DMS153 (cell line): ENCODE measurements at places on chromosomes 7 and 10.

- DNase-seq, result no peak
These were observed 78.7 kb downstream of the ARHGAP22 start for GRCh38 chr10:48526011-48526821.

GRCh38 chr10:110433740-110434139, 64.0 kb upstream of the DUSP5 start:
- DNase-seq, result no peak

DNA sequence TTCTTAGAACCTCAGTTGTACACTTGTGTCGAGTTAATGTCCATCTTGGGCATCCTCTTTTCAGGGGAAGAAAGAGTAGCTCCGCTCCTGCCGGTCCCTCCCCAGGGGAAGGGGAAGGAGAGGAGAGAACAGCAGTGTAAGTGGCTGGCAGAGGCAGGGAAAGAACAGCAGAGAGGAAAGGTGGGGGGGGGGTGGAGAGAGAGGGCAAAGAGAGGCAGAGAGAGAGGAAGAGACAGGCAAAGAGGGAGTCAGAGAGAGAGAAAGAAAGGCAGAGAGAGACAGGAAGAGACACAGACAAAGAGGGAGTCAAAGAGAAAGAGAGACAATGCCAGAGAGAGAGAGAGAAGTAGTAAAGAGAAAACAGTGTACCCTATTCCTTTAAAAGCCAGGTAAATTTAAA, 53.9 kb downstream of the MRPS24 start:
- no peak for DNase-seq

DNA sequence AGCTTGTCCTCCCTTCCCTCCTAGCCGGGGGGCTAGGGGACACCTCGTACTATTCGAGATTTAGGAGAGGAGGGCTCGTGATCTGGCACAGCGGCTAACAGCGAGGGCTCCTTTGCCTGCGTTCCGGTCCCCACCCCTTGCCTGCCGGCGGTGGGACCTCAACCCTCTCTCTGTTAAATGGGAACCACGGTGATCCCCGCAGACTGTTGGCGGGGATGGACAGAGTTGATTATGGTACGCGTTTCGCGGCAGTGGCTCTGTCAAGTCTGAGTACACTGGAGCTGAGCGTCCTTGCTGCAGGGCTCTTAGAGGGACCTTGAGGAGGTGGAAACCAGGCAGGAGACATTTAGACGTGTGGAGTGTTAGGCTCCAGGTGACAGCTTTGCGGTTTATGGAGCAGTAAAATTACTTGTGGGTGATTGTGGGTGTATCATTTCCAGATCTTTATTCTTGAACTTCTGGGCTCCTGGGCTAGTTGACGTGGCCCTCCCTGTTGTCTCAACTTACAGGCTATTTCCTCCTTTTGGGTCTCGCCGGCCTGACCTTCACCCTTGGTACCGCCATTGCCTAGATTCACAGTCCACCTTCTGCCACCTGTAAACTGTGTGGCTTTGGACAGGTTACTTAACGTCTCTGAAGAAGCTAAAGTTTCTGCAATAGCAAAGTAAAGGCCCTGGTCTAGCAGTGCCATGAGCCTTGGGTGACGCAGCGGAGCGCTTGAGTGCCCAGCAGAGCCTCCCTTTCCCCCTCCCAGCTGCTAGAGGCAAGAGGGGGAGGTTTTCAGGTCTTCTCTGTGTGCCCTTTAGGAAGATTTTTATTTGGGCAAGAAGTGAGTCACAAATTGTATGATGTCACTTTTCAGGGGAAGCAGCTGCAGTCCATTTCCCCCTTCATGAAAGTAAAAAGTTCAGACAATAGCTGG, 739 bp downstream of the CASP7 start:
- DNase-seq, result peak; percentile 22

GRCh38 chr7:38550836-38551235, 80.3 kb downstream of the AMPH start:
- no peak for DNase-seq

DNA sequence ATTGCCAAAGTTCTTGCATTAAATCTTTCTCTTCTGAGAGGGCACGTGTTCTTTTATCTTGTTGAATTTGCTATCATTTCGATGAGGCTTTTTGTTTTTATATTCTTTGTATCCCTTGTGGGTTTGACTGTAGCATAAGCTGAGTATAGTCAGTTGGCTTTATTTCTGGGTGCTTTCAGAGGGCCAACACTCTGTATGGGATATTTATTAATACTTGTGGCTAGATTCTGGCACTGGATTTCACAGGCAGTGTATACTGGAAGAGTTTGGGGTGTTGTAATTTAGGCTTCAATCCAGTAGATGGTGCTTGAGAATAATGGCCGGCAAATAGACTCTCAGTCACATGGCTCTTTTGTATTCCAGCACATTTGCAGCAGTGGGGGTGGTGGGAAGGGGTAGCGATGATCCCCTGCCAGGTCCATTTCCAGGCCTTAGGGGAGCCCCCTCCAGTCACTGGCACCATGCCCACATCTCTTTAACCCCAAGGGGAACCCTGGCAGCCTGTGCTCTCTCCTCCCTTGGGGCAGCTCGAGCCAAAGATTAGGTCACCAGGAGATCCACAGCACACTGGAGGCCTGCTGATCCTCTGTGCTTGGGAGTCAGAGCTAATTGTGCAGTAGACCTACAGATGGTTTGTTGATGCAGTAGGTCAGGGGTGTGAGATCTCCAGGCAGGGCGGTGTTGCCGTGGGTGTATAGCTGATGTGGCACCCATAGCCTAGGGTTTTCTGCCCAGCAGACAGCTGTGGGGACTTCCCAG, 81.8 kb downstream of the PTPN20 start:
- no peak for DNase-seq

DNA sequence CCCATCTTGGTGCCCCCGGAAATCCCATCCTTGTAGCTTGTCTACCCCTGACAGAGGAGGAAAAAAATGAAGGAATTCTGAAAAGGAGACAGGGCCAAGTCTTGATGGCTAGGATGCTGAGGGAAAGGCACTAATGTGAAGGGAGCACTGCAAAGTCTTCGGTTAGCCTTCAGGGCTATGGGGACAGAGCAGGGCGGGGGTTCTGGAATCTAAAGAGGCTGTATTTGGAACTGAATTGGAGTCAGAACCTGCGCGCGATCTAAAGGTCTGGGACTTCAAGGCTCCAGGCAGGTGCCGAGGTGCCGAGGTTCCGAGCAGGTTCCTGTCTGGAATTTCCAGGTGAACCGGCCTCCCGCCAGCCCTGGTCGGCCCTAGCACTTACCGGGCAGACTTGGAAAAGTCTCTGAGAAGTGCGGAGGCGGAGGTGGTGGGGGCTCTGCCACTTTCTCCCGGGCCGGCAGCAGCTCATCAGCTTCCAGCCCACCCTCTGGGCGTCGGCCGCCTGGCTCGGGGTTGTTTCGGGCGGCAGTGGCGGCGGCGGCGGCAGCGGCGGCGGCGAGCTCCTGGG, 781 bp downstream of the GBX1 start:
- DNase-seq, result no peak

GRCh38 chr10:628386-629045, 61.0 kb downstream of the DIP2C start:
- peak; percentile 35 for DNase-seq

DNA sequence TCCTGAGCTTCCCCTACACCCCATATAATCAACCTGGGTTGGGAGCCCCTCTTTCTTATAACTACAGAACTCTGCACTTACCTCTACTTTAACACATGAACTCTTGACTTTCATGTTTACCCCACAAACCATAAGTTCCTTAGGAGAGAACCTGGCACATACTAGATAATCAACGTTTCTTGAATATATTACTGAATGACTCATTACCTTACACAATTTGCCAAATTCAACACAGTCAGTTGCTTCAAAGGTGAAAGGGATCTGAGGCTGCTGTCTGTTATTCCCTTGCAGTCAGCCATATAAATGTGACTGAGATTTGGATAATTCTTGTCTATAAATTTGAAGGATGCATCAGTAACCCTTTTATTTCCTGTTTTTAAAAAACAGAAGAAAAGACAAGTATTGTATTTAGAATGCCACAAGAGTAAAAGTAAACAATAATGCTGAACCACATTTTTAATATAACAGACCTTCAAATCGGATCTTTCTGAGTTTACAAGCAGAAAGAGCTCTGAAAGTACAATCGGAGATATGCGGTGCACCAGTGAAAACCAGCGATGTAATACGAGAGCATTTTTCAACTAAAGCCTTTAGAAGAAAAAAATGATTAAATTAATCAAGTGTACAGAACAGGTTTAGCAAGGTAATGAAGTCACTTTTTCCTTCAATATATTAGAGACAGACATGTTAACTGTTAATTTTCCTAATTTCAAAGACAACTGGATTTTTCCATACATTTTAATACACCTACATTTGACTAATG, 29.5 kb upstream of the LRRC17 start:
- no peak for DNase-seq

- no peak for DNase-seq
These were observed 333.4 kb downstream of the SH2D4B start for GRCh38 chr10:80871083-80871482.

GRCh38 chr7:144975882-144976281, 140.0 kb upstream of the TPK1 start:
- no peak for DNase-seq

GRCh38 chr10:52664629-52665028, 108.0 kb downstream of the MBL2 start:
- DNase-seq, result no peak

GRCh38 chr10:66538371-66538770, 387.5 kb upstream of the LRRTM3 start:
- DNase-seq, result no peak
